Cortex of kidney (tissue), 1 donor: ENCODE measurements at places on chromosomes 4 and X.

GRCh38 chr4:37400241-37400881 is 155.8 kb downstream of the NWD2 start:
- DNase-seq, result no peak

GRCh38 chr4:75429208-75429607 is 85.0 kb downstream of the RCHY1 start:
- DNase-seq, result no peak

GRCh38 chr4:170979736-170980135 is 833.5 kb upstream of the GALNTL6 start:
- no peak for DNase-seq

GRCh38 chr4:56828784-56829535 is 7.5 kb upstream of the SPINK2 start:
- DNase-seq, result no peak

GRCh38 chr4:8517946-8518345 is 62.2 kb upstream of the GPR78 start:
- no peak for DNase-seq

- no peak for DNase-seq
Observed at GRCh38 chr4:102778720-102779119, 18.0 kb upstream of the MANBA start.

DNA sequence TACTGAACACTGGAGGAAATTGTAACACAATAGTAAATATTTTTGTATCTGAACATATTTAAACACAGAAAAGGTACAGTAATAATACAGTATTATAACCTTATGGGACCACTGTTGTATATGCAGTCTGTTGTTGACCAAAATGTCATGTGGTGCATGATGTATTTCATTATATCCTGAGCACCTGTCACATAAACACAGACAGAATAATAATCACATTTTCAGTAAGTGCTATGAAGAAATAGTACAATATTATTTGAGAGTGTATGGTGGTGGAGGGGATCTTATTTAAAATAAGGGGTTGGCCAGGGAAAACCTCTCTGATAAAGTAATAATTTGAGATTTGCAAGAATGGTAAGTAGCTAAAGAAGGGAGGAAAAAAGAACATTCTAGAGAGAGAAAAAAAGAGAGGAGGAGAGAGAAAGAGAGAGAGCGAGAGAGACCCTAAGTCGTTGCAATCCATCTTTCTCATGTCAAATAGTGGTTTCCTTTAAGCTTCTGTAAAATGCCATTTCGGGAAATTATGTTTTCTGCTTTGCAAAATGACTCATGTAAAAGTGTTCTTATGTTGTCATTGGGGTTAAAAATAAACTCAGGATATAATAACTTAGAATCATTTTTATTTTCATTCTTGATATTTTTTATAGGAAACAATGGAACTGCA is 19.3 kb upstream of the CLNK start:
- DNase-seq, result no peak

DNA sequence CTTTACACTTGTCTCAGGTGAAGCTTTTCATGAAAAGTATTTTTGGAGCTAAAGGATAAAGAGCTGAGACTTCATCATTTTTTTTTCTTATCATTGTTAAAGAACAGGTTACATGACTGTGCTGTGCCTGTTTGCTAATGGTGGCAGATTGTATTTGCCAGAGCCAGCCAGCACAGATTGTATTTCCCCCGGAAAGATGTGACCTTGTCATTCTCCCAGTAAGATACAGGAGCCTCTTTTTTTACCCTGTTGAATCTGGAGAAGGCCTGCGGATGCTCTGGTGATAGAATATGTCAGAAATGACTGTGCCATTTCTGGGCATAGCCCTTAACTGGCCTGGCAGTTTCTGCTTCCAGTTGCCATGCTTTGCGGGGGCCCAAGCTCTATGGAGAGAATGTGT is 91.9 kb downstream of the GPRIN3 start:
- no peak for DNase-seq

- no peak for DNase-seq
Observed at GRCh38 chr4:1234811-1235292, 14.1 kb downstream of the CTBP1 start.
